ENCODE measurements at places on chromosomes 6 and 20.

- no peak for DNase-seq
Observed at GRCh38 chr20:37839432-37839827, 63.5 kb upstream of the VSTM2L start.

DNA sequence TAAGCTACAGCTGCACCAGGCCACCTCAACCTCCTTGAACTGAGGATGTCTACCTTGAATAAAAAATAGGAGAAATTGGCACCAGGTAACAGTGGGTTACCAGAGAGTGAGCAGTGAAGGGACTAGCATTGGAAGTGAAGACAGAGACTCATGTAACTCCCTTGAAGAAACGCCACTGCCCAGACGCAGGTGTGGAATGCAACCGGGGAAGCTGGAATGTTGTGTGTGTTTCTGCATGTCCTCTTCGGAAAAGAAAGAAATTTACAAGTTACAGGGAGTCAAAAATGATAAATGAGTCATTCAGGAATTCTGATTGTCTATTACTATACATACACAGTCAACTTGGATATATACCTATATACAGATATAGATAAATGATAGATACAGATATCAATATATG is 514.7 kb upstream of the AGPAT4 start:
- DNase-seq = no peak

DNA sequence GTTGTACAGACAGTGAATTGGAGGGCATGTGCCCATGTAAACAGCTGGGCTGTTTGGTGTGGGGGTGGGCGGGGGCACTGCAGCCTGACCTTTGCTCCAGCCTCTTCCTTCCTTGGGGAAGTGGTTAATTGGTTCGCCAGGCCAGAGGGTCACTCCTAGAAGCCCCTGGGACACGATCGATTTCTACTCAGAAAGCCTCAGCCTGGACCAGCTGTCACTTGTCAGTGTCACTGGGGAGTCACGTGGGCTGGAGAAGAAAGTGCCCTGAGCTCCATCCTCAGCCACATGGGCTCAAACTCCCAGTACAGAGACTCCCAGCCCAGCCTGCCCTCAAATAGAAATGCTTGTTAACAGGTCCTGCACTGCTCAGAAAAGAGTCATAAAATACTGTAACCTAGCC is 423.8 kb upstream of the SULF2 start:
- DNase-seq = no peak

DNA sequence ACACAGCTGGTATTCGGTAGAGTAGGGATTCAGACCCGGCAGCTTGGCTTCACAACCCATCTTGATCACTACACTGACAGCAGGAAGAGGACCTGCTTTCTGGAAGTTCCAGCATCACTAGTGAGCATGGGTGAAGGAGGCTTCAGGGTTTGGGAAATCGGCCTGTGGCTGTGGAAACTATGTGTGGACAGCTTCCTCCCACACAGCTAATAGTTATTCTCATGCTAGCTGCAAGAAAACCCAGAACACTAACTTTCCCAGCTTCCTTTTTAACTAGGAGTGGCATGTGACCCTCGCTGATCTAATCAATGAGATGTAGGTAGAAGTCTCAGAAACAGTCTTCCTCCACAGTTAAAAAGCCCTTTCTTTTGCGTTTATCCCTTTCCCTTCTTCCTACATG is 36.3 kb upstream of the SIRPA start:
- no peak for DNase-seq

- DNase-seq = no peak
Observed at GRCh38 chr20:58752565-58752964, 60.0 kb downstream of the NPEPL1 start.

- DNase-seq = no peak
Observed at GRCh38 chr6:30840935-30841643, 43.2 kb upstream of the DDR1 start.

DNA sequence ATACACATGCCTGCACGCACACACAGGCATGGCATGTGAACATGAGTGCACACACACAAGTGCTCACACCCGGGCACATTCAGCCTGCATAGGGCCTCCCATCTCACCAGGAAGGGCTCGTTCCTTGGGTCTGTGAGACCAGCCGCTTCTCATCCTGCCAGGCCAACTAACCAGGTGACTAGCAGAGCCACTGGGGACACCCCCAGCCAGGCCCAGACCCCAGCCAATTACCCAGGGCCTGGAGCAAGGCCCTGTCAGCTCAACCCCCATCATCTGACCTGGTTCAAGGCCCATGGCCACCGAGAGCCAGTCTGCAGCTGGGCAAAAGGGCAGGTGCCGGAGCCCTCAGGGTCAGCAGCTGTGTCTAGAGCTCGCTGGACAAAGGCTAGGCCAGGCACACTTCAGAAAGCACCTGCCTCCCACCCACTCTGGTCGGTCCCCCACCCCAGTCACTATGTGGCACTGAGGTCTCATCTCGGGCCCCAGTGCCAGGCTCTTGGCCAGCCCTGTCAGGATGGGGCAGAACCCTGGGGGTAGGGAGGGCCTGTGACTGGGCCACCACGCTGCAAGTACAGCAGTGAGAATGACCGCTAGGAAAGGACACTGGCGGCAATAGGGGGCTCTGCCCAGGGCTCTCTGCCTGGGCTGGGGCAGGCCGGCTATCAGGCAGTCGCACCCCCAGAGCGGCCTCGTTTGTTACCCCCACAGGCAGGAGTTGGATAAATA is 26.8 kb upstream of the MRGBP start:
- no peak for DNase-seq

DNA sequence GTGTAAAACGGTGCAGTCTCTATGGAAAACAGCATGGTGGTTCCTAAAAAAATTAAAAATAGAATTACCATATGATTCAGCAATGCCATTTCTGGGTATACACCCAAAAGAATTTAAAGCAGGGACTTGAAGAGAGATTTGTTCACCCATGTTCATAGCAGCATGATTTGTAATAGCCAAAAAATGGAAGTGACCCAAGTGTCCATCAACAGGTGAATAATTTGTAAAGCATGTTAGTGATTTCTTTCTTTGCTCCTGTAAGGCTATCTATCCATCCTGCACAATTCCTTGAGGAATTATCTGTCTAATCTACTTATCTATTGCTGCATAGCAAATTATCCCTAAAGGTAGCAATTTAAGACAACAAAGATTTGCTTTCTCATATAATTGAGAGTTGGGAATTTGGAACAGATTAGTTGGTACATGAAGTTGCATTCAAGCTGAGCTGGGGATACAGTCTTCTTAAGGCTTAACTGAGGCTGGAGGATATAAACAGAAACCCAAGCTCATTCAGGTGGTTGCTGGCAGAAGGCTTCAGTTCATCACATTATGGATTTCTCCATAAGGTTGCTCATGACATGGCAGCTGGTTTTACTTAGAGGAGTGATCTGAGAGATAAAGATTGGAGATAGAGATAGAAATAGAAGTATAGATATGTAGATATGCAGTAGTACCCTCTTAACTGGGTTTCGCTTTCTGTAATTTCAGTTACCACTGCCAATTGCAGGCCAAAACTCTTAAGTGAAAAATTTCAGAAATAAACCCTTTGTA is 62.0 kb downstream of the IL22RA2 start:
- DNase-seq = no peak

- DNase-seq = no peak
Observed at GRCh38 chr20:54984104-54984448, 508.7 kb downstream of the DOK5 start.

GRCh38 chr20:36917943-36918342 is 33.6 kb downstream of the SAMHD1 start:
- DNase-seq = no peak

All from stimulated activated CD4-positive, alpha-beta T cell treated with anti-CD3 and anti-CD28 coated beads, Interleukin-1b, Interleukin-23, amount 100 ng/mL, for 24 hours (primary cell).